ENCODE measurements at places on chromosomes 13 and 19. TPM values are rescaled to one million over a fixed set of nuclear protein-coding genes. Genes with fewer than 3 reads are reported as not detected.

Gene SERPINE3
- total RNA-seq = not detected

Gene C19orf25
- 32.5 TPM for total RNA-seq

Gene ZNF490
- 14.3 TPM for total RNA-seq

Gene ACP7
- total RNA-seq = not detected

Gene LRRC25
- 13.1 TPM for total RNA-seq

Gene OSCAR
- total RNA-seq = 5.1 TPM

GRCh38 chr13:78650717-78651083, 8.3 kb downstream of the OBI1 start:
- DNase-seq = no peak

DNA sequence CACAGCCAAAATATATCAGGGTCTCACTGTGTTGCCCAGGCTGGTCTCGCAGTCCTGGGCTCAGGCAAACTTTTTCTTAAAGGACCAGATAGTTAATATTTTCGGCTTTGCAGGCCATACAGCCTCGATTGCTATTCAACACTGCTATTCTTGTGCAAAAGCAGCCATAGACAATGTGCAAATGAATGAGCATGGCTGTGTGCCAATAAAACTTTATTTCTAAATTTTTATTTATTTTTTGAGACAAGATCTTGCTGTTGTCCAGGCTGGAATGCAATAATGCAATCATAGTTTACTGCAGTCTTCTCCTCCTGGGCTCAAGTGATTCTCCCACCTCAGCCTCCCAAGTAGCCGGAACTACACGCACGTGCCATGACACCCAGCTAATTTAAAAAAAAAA, 8.2 kb upstream of the PGLS start:
- no peak for DNase-seq

DNA sequence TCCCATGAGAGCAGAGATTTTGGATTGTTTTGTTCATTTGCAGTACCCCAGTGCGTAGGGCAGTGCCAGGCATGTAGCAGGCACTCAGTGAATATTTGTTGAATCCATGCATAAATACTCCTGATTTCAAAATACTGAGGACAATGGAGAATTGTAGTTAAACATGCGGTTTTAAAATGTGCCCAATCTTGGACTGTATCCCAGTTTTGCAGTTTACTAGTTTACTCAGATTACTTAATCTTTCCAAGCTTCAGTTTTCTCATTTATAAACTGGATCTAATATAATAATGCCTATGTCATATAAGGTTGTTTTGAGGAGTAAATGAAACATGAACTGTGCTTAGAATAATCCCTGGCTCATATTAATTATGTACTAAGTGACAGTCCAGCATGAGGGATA, 39.0 kb downstream of the RCBTB2 start:
- DNase-seq = no peak
